ENCODE measurements at places on chromosomes 3 and 15. TPM values are rescaled to one million over a fixed set of nuclear protein-coding genes. Genes with fewer than 3 reads are reported as not detected.

DNA sequence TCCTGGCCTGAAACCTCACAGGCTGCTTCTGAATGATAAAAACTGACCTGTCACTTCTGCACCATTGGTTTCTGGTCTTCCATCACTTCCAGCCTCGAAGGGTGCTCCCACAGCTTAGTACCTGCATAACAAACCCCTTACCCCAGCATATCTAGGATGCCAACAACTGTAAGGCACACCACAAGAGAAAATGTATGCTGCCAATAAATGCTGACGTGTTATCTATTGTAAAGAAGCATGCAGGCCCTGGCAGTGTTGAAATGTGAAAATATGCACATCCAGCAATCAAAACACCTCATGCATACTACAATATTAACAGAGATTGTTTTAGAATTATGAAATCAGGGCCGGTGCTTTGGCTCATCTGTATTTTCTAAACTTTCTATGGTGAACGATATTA, 242.0 kb upstream of the NSMCE3 start:
- DNase-seq, result no peak

DNA sequence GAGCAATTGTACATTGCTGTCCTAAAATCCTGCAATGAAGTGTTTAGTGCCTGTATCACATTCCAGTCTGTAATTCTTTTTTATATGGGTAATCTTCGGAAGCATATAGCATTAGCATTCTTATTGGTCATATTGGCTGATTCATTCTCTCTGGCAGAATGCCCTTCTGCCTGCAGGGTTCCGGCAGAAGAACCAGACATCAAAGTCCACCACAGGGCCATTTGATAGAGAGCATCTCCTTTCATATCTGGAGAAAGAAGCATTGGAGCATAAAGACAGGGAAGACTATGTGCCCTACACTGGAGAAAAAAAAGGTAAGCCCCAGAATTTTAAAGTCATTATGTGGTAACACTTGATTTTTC, 39.6 kb downstream of the TMOD3 start:
- DNase-seq, result no peak

GRCh38 chr3:64890006-64890405, 202.2 kb upstream of the ADAMTS9 start:
- no peak for DNase-seq

- no peak for DNase-seq
Observed at GRCh38 chr3:166362698-166363097, 525.5 kb upstream of the BCHE start.

GRCh38 chr3:181696626-181697230, 15.0 kb upstream of the SOX2 start:
- no peak for DNase-seq

GRCh38 chr3:193971966-193972365, 164.0 kb upstream of the HES1 start:
- DNase-seq, result no peak

ADGRG7 gene
- total RNA-seq, result not detected

CSPG5 gene
- total RNA-seq, result 0.95 TPM

CLRN1 gene
- total RNA-seq, result not detected

ADIPOQ gene
- not detected for total RNA-seq

Data from natural killer cell treated with Interleukin-12 subunit alpha and Interleukin-12 subunit beta and Interleukin-15 and Interleukin-18, amount 100 ng/mL, for 72 hours (primary cell).